Mucosa of gallbladder (tissue), 1 donor: ENCODE measurements at places on chromosomes 4 and X. TPM values are rescaled to one million over a fixed set of nuclear protein-coding genes. Genes with fewer than 3 reads are reported as not detected.

DNA sequence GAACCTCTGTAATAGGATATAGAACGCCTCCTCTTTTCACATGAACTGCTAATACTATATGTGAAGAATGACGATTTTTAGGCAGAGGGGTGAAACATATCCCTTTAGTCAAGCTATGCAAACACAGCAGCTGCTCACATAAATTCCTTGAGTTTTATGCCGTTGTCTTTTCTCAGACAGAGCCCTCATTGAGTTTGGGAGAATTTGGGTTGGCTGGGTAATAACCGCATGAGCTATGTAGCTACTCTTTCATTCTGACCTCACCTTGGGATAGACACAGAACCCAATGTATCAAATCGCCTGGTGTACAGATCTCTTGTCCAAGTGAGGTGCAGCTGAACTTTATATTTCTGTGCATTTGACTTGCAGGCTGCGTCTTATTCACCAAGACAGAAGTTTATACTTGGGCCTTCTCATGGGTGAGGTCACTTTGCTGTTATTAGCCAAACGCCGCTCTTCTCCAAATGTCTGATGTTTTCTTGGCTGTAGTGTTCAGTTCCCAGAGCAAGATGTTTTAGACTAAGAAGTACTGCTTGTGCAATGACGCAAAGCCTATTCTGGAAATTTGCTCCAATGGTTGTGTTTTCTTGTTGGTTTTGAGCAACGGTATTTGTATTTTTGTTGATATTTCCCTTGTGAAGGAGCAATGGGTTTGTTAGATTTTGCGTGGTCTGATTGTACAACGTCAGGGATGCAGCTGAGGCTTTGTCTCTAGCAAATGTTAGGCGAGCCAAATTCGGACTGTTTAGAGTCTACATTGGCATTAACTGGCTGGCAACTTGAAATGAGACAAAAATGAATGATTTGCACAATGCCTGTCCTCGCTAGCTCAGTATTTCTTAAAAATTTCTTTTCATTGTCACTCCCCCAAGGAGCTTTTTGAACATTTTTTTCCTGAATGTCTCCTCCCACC, 11.2 kb upstream of the SPARCL1 start:
- peak; percentile 61 for DNase-seq

Gene AREG
- total RNA-seq, result 9.9 TPM

- DNase-seq, result no peak
Observed at GRCh38 chr4:164572877-164573279, 181.1 kb upstream of the SMIM31 start.

Gene ADRA2C
- total RNA-seq, result 6.4 TPM

Gene LGI2
- 18.4 TPM for total RNA-seq
